ENCODE measurements at places on chromosomes 1 and 21.

DNA sequence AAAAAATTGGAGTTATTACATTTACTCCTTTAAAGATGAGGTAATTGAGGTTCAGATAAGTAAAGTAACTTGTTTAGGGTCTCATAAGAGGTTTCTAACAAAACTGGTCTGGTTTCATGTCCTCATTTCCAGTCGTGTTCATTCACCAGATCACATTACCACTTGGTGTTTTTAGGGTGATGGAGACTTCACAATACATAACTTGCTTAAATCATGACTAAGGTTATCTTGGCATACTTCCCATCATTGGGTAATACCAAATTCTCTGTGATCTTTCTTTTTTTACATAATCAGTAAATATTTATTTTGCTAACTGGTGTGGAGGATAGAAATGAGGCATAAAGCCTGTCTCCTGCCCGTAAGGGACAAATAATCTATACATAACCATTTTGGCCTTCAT is 31.6 kb upstream of the RPTN start:
- DNase-seq, result no peak

DNA sequence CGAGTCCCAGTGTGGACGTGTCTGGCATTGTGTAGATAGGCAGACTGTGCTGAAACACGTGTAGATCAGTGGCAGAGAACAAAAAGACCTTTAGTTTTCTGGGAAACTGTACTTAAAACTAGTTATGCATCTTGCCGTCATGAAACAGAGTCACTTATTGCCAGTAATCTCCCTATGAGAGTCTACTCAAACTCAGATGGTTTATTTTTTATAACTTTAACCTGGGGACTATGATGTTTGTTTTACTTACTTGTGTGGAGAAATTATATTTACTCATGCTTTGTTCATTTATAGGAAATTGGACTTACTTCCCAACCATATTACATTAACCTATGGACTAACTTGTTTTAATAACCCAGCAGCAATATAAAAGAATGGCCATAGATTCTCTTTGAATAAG is 54.1 kb upstream of the ABCG1 start:
- no peak for DNase-seq

DNA sequence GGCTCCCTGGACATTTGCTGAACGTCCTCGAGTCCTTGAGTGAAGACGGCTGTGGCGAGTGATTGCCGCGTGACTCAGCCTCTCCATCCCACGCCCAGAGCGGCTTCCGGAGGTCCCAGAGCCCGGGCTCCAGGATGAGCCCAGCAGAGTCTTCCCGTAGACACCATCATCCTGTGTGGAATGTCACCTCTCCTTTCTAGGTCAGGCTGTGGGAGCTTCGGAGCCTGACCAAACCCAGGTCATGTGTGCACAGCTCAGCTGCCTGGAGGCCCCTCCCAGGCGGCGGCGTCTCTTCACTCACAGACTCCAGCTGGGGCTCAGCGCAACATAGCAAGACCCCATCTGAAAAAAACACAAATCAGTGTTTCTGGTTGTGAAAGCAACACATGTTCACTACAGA is 38.2 kb downstream of the PRKCZ start:
- DNase-seq, result no peak

DNA sequence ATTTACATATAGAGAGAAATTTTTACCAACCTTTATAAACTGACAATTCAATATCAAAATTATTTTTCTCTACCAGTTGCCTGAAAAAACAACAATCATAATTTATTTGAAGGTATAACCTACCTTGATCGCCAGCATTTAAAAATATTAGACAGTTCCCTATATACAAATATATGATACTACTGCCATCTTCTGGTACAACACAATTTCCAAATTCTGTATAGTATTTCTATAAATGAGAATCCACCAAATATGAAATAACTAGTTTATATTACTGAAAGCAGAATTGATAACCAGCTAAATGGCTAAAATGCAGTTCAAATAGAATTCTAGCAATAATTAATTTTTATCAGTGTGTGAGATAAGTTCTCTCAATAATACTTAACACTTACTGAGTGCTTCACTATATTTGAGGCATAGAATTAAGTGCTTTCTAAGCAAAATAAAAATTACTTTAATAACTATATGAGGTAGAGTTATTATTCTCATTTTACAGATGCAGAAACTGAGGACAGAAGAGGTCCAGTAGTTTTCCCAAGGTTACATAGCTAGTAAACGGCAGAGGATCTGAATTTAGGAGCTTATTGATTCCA is 75.6 kb downstream of the PIGK start:
- DNase-seq, result no peak

GRCh38 chr1:187396226-187396625 is 567.5 kb downstream of the PLA2G4A start:
- DNase-seq, result no peak

GRCh38 chr1:15022048-15022447 is 131.5 kb upstream of the TMEM51 start:
- no peak for DNase-seq

DNA sequence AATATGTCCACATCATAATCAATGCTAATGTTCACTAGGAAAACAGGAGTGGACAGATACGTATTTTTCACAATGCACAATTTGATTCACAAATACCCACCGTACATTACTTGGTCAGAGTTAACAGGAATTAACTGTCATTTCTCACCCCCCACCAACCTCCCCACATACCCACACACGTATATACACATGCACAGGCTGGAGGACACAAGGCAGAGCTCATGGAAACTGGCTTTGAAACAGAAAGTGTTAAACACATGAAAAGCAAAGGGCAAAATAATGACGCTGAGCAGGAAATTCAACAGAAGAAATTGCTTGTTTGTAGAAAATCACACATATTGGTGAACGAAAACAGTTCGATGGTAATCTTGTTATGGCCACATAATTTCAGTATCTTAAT is 188.4 kb upstream of the DMRTA2 start:
- no peak for DNase-seq

DNA sequence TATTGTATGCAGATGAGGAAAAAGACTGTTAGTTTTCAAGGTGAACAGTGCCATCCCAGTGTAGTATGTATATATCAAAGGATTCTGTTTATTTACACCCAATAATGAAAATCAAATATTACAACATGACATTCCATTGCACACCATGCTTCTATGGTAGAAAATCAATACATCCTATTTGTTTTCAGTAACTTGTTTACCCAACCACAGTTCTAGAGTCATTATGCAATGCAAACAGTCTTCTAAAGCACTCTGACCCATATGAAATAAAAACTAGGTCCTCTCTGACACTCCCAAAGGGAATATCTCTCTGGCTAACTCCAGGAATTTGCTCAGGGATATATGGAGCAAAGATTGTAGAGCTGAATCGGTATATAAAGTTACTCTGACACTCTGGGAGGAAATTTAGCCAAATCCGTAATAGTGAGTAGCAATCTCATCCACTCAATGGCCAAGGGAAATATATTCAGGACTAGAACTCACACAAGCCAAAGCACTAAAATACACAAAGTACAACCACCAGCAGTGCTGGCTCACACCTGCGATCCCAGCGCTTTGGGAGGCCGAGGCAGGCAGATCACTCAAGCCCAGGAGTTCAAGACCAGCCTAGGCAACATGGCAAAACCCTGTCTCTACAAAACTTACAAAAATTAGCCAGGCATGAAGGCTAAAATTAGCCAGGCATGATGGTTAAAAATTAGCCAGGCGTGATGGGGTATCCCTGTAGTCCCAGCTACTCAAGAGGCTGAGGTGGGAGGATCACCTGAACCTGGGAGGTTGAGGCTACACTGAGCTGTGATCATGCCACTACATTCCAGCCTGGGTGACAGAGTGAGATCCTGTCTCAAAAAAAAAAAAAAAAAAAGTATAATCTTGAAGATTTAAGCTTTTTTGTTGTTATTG is 75.2 kb downstream of the RERE start:
- DNase-seq, result no peak

DNA sequence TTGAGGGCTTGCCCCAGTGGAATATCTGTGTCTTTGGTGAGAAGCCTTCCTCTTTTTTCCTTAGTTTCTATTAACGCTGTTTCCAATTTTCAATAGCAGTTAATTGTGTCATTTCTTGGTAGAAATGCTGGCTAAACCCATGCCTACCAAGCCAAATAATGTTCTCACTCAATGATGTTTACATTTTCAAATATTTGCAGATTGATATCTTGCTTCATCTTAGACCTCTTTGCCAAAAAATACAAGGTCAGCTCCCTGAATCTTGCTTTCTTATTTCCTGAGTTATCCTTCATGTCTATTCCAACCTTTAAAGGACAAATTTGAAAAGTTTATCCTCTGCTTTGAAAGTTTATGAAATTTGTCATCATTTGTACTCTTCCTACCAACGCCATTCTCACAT is 5.1 kb downstream of the KCNJ15 start:
- no peak for DNase-seq

DNA sequence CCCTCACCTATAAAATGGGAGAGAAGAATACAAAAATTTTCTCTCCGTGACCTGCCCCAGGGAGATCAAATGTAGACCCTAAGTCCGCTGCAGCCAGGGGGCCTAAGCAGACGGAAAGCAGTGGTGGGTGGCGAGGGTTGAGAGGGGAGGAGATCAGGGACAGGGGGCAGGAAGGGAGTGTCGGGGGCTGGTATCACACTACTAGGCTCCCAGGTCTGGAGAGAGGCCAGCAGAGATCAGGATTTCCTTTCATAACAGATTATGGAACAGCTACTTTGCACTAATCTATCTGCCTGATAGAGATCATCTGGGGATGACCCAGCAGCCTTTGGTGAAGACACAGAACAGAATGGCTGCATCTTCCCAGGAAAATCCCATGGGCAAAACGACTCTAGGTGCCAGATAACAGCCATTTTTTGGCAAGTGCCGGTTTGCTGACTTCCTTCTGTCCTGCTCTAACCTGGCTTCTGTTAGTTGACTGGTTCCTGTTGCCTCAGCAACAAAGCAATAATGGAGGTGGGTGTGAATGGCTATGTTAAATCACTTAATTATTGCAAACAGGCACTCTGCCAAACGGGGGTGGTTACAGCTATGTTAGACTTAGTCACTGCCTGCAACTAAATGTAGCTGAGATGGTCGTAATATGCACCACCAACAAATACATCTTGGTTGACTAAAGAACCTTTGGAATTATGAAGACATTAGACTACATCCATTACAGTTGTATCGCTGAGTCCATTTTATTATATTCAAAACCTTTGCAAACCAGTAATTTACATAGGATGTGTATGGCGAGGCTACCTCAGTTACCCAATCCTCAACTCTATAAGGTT is 30.0 kb upstream of the EPS8L3 start:
- no peak for DNase-seq

- no peak for DNase-seq
Observed at GRCh38 chr1:42750041-42750440, 10.0 kb upstream of the CLDN19 start.

- no peak for DNase-seq
Observed at GRCh38 chr1:111630567-111630966, 11.0 kb downstream of the RAP1A start.

DNA sequence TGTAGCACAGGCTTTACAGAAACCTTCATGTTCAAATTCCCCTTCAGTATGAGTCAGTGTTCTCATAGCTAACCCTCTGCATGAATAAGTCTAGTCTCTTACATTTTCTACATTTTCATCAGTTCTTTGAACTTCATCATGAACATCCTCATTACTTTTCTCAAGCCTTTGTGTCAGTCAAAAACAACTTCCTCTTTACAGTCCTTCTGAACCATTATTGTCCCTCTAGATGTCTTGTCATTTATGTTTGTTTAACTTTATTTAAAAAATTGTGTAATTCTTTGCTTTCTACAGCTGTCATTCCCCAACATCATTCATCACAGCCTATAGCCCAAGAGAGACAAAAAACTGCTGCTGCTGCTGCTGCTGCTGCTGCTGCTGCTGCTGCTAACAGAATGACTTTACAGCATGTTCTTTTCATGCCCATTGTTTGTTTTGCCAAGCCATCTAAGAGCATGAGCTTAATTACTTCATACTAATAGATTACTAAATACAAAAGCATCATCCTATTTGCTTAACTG is 133.1 kb downstream of the LRRC40 start:
- no peak for DNase-seq

DNA sequence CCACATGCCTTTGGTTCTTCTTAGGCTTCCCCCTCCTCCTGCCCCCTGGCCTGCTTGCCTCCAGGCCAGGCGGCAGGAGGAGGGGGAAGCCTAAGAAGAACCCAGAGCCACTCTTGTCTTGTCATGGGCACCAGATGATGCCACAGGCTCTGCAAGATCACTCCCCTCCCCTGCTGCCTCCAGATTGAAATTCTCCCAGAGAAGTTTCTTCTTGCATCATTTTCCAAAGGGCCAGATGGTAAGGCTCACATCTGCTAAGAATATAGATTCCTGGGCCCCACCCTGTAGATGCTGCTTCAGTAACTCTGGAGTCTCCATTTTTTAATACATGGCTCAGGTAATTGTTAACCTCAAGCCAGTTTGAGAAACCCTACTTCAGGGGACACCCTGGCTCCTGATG is 60.8 kb downstream of the FAM163A start:
- no peak for DNase-seq
